ENCODE measurements at places on chromosomes 5 and 9. TPM values are rescaled to one million over a fixed set of nuclear protein-coding genes. Genes with fewer than 3 reads are reported as not detected.

DNA sequence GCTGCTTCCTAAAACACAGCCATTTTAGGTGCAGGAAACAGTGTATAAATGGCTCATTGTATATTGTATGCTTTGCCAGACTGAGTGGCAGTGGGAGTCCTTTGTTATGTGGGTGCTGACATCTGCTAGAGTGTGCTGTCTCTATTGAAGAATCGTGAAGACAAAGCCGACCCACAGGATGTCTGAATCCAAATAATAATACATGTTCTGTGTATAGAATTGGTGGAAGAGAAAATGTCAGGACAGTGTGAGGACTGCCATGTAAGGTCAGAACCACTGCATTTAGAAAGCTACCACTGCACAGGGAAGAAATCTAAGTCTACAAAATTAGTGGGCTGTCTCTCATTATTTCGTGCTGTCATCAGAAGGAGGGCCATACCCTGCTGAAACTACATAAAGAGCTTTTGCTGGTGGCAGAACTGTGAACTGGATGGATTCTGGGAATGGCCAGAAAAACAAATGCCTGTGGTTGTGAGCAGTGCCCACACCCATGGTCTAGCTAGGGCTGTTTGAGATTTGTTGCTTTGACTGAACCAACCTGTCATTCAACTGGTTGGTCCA lies 2.5 kb downstream of the IL7R start:
- peak; percentile 64 for DNase-seq

DNA sequence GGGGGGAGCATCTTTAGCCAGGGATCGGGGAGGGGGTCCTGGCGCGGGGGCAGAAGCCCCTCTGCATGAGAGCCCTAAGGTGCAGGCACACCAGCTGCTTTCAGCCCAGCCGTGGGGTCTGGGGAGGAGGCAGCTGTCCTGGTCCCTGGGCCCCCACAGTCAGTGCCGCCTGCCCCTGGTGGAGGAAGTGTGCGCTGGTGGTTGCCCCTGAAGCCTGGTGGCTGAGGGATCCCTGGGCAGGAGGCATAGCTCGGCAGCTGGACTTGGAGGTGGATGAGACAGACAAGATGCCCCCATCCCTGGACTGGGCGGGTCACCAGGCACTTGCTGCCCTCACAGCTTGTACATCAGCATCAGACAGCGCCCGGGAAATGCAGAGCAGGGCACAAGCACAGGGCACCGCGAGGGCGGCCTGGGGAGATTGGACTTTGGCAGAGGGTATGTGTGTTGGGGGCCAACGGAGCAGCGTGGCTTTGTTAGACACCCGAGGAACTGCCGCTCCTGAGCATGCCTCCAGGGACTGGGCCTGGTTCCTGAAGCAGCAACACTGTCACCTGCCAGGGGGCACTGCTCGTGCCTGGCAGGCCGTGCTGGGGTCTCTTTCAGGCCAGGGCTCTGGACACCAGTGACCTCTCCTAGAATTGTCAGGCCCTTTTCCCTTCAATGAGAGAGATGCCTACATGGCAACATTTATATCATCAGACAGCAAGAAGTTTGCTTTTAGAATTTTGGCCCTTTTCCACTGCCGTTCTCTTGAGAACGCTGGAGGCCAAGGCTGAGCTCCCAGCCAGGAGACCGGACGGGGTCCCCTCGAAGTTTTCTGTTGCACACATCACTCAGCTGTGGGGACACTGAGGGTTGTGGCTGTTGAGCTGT lies 41.9 kb upstream of the CTSL start:
- DNase-seq, result no peak

GRCh38 chr9:125540497-125540896 lies 166.5 kb downstream of the MAPKAP1 start:
- DNase-seq, result no peak

- DNase-seq, result no peak
Measured at GRCh38 chr5:148826739-148827070, 294 bp downstream of the ADRB2 start.

GRCh38 chr5:59117320-59117719 lies 534.4 kb downstream of the RAB3C start:
- no peak for DNase-seq

DNA sequence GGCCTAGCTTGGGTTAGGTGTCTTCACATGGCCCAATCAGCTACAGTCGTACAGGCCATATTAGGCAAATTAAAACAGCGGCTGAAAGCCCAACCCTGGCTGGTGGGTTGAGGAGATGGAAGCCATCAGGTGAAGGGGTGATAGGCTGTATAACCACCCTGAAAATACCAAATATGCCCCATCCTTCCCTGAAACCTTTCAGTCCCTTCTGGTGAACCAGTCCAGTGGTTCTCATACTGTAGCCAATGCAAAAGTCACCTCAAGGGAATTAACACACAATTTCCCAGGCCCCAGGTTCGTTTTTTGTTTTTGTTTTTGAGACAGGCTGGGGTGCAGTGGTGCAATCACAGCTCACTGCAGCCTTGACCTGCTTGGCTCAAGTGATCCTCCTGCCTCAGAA lies 19.8 kb upstream of the KCNV2 start:
- DNase-seq, result no peak

DNA sequence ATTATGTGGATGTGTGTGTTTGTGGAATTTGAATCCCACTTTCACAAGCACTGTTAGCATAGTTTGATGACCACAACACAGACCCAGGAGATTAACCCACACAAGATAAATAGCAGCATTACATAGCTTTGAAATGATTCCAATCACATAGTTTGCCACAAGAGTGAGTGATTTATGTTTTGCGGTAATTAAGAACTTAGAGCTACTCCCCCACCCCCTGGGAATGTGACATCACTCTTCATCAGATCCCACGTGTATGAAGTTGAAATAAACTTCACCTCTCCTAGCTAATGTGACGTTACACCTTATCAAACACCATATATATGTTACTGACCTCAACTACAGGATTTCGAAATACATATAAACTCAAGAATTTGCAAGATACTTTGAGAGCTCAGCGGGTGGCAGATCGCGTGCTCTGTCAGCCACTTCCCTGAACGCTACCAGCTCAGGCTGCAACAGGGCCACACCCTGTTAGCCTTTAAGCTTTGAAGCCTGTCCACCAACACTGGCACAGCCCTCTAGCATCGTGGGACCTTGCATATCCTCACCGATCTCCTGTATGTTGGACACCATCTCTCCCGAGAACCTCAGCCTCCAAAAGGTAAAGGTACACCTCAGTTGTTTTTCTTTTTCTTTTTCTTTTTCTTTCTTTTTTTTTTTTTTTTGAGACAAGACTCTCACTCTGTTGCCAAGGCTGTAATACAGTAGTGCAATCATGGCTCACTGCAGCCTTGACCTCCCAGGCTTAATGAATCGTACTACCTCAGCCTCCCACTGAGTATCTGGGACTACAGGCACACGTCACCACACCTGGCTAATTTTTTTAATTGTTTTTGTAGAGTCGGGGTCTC lies 1.7 kb upstream of the AGTPBP1 start:
- peak; percentile 51 for DNase-seq

GRCh38 chr9:31168161-31168560 lies 1216.3 kb upstream of the ACO1 start:
- no peak for DNase-seq

DNA sequence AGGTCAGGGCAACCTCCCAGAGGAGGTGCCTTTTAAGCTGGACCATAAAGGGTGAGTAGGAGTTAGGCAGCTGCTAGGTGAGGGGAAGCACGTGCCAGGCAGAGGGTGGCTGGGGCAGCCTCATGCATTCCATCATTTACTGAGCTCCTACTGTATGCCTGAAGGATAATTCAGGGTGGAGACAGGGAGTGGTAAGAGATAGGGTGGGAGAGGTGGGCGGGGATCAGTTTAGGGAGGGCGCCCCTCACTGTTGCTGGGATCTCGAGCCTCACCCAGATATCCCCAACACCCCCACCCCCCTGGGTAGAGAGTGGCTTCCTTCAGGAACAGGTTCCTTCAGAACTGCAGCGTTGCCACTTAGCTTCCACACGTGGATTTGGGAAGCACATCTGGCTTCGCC lies 74.5 kb upstream of the ASS1 start:
- no peak for DNase-seq

DNA sequence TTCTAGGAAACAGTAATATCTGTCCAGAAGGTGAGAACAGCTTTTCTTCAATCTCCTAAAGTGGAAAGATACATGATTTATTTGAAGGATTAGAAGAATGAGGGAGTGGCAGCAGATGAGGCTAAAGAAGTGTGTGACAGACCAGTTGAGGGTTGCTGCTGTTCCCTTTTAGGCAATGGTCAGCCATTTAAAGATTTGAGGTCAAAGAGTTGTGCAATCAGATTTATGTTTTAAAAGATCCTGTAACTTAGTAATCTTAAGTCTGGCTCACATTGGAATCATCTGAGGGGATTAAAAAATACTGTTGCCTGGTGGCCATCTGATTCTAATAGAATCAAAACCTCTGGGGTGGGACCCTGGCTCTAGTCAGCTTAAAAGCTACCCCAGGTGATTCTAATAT lies 4.3 kb upstream of the SGCD start:
- DNase-seq, result no peak

GRCh38 chr5:602466-603035 lies 9.6 kb upstream of the CEP72 start:
- DNase-seq, result no peak

DRD1 gene
- total RNA-seq, result 10.0 TPM

SMIM15 gene
- 71.8 TPM for total RNA-seq

CARTPT gene
- total RNA-seq, result not detected

BARHL1 gene
- not detected for total RNA-seq

Data from SJSA1 (cell line).